ENCODE measurements at places on chromosomes 16 and 17. TPM values are rescaled to one million over a fixed set of nuclear protein-coding genes. Genes with fewer than 3 reads are reported as not detected.

DNA sequence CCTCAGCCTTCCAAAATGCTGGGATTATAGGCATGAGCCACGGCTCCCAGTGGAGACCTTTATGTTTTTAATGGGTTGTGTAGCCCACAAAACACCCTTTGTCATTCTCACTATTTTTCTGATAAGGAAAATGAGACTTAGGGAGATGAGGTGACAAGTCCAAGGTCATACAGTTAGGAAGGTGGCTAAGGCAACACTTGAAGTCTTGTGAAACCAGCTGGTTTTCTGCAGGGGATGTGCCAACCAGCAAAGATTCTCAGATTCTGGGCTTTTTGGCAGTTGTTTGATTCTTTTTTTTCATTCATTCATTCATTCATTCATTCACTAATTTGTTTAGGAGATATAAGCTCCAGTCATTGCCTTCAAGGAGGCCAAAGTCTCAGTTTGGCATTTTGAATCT, 10.0 kb upstream of the PHOSPHO1 start:
- no peak for DNase-seq
- no peak overlapping the region for H3K27ac ChIP-seq
- H3K4me1 ChIP-seq, result no peaks in the 10 kb centered on the region
- H3K36me3 ChIP-seq, result no peaks in the 10 kb centered on the region
- peaks cover 4% of the 10 kb centered on the region for H3K27me3 ChIP-seq

DNA sequence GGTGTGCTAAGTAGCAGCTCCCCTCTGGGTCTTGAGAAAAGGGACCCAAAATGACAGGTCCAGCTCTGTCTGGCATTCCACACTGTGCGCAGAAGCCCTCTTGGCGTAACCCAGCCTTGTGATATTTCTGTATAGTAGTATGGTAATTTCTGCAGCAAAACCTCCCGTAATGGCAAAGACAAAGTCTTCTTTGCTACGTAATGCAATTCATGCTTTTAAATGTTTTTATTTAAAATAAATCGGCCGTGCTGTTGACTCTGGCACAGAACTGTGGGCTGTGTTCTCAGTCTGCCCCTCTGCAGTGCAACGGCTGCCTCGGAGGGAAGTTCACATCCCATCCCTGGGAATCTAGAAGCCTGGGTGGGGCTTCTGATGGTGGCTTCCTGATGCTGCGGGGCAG, 75.2 kb downstream of the ASIC2 start:
- no peak overlapping the region for H3K27ac ChIP-seq
- no peaks in the 10 kb centered on the region for H3K36me3 ChIP-seq
- no peak for DNase-seq

Gene DNAAF1
- not detected for total RNA-seq

GRCh38 chr16:49021136-49021535, 260.5 kb downstream of the CBLN1 start:
- no peaks in the 10 kb centered on the region for H3K4me1 ChIP-seq
- no peak overlapping the region for H3K4me3 ChIP-seq
- H3K36me3 ChIP-seq, result no peaks in the 10 kb centered on the region
- no peak overlapping the region for H3K27ac ChIP-seq

DNA sequence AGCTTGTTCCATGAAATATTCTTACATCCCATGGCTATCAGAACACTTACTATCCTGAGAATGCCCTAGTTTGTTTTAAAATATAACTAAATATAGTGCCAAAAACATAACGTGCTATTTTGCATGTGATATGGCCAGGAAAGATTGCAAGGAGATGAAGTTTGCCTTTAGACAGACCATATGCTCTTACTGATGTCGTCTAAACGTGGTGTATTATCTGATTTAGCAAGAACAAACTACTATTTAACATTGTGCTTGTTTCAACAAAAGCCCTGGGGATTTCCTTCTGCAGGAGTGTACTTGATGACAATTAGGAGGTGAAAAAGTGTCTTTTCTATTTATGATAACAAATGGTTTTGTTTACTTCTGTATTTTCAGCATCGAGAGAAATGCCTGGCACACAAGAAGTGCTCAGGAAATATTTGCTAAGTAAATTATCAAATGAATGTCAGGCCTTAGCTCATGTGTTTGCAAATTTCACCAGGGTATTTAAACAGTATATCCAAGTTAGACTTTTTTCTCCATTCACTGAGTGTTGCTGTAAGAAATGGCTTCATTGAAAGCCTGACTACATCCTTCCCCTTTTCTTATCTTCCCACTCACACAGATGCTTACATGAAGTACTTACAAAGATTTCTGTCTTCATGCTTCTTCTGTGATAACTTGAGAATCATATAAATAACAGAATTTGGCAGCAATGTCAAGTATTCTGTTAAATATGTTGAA, 1033.6 kb downstream of the CDH8 start:
- no peaks in the 10 kb centered on the region for H3K4me1 ChIP-seq
- H3K36me3 ChIP-seq, result no peaks in the 10 kb centered on the region
- H3K4me3 ChIP-seq, result no peak overlapping the region
- no peak overlapping the region for H3K27ac ChIP-seq
- DNase-seq, result no peak

- H3K27me3 ChIP-seq, result peaks cover 3% of the 10 kb centered on the region
- H3K4me1 ChIP-seq, result no peaks in the 10 kb centered on the region
- H3K4me3 ChIP-seq, result no peak overlapping the region
- no peak for DNase-seq
- H3K36me3 ChIP-seq, result peaks cover 3% of the 10 kb centered on the region
- no peak overlapping the region for H3K27ac ChIP-seq
Observed at GRCh38 chr16:4049031-4049430, 67.2 kb downstream of the ADCY9 start.
